Right lung (tissue), 10 donors: ENCODE measurements at places on chromosomes 7 and 10. TPM values are rescaled to one million over a fixed set of nuclear protein-coding genes. Genes with fewer than 3 reads are reported as not detected.

Gene CHST12
- polyA plus RNA-seq: 22.2 TPM

Gene CPA2
- 0.32 TPM for polyA plus RNA-seq

Gene MSMB
- not detected for polyA plus RNA-seq

DNA sequence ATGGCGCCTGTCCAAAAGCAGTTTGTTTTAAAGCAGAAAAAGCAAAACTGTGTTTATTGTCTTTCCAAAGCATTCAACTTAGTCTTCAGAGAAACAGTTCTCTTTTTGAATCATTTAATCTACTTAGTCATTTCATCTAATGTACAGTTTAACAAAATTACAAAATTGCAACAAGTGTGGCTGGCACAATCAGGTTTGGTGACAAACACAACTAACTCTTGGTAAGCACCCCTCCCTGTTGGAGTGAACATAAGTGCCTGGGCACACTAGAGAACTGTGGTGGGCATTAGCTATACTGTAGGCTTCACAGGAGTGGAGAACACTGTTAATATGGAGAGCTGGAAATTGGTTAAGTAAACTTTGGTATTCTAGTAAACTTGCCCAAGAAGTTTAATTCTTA is 6.9 kb downstream of the CREM start:
- no peak for DNase-seq

GRCh38 chr7:5231116-5231515 is 41.1 kb downstream of the WIPI2 start:
- DNase-seq: no peak

Gene COMMD3
- polyA plus RNA-seq: 71.7 TPM

GRCh38 chr10:29613791-29614190 is 21.0 kb downstream of the SVIL start:
- no peak for DNase-seq

DNA sequence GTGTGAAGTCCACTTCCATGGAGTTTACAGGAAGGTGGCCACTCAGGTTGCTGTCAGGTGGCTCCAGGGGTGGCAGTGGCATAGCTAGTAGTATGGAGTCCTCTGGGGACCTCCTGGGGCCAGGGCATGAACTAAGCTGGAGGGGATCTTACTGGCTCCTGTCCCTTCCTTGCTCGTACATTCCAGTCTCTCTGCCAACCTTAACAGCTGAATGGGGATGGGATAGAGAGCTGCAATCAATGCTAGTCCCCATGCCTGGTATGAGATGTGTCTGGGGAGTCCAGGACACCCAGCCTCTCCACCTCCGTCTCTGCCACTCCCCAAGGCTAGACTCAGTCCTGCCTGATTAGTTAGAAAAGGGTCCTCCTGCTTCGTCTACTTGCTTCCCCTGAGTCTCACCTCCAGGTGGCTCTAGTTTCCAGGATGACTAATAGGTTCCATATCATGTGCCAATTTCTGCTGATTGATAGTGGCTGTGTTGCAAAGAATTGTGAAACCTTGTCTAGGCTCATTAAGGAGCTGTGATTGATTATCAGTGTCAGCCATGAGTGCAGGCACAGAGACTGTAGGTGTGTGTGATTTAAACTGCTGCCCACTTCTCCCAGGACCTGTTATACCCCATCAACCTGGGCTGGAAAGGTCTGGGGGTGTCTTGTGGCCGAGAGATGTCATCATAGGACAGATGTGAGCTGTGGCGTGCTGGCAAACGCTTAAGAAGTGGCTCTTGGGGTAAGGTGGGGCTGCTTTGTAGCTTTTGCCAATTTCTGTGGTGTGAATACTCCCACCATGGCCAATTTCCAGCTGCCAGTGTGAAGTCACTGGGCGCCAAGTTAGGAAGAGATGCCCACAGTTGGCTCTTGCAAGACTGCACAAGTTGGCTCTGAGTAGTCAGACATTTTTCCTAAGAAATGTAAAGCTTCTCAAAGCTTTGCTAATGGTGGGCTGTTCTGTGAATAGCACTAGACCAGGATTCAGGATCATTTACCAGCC is 59.8 kb downstream of the COL13A1 start:
- DNase-seq: no peak

GRCh38 chr10:132627666-132628531 is 90.3 kb downstream of the INPP5A start:
- DNase-seq: peak; percentile 45

Gene ACSM6
- polyA plus RNA-seq: 0.39 TPM

DNA sequence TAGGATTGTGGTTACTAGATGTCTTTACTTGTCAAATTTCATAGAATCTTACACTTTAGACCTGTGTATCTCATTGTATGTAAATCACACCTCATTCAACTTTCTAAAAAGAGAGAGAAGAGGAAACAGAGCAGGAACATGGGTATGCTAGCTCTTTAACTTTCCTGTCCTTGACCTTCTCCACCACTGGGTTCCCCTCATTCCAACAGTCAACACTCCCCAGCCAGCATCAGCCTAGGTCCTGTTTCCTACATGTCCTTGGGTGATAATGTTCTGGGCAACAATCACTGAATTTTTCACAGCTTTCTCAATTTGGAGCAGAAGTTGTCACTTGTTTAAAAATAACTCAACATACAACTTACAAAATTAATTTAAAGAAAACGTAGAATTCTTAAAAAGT is 9.2 kb upstream of the UNC5B start:
- DNase-seq: no peak

Gene PNLIPRP1
- polyA plus RNA-seq: 0.22 TPM

DNA sequence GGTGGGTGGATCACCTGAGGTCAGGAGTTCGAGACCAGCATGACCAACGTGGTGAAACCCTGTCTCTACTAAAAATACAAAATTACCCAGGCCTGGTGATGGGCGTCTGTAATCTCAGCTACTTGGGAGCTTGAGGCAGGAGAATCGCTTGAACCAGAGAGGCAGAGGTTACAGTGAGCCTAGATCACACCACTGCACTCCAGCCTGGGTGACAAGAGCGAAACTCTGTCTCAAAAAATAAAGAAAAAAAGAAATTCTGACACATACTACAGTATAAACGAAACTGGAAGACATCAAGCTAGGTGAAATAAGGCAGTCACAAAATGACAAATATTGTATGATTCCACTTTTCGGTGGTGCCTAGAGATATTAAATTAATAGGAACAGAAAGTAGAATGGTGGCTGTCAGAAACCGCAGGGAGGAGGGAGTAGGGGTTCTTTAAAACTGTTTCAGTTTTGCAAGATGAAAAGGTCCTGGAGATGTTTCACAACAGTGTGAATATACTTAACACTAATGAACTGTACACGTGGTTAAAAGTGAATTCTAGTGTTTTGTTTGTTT is 23.2 kb downstream of the PILRA start:
- DNase-seq: no peak

GRCh38 chr10:31274310-31274709 is 44.7 kb upstream of the ZEB1 start:
- DNase-seq: no peak

Gene ZYX
- 105 TPM for polyA plus RNA-seq

GRCh38 chr10:6591668-6592067 is 11.6 kb upstream of the PRKCQ start:
- DNase-seq: no peak

GRCh38 chr7:39125846-39126245 is 148.1 kb downstream of the POU6F2 start:
- DNase-seq: no peak

GRCh38 chr7:134632937-134633540 is 13.6 kb upstream of the BPGM start:
- DNase-seq: no peak

- DNase-seq: no peak
These were observed 2.1 kb upstream of the CREM start for GRCh38 chr10:35124540-35124939.

- DNase-seq: peak; percentile 23
These were observed 54.5 kb downstream of the WAC start for GRCh38 chr10:28587270-28587969.

- DNase-seq: no peak
These were observed 260.6 kb upstream of the MAGI2 start for GRCh38 chr7:79714081-79714480.

Gene CUZD1
- 2.0 TPM for polyA plus RNA-seq

Gene SPDYE16
- 3.1 TPM for polyA plus RNA-seq

Gene ELN
- 174 TPM for polyA plus RNA-seq

- no peak for DNase-seq
These were observed 955.0 kb downstream of the GATA3 start for GRCh38 chr10:9009505-9009904.

Gene PRRT4
- 3.3 TPM for polyA plus RNA-seq

DNA sequence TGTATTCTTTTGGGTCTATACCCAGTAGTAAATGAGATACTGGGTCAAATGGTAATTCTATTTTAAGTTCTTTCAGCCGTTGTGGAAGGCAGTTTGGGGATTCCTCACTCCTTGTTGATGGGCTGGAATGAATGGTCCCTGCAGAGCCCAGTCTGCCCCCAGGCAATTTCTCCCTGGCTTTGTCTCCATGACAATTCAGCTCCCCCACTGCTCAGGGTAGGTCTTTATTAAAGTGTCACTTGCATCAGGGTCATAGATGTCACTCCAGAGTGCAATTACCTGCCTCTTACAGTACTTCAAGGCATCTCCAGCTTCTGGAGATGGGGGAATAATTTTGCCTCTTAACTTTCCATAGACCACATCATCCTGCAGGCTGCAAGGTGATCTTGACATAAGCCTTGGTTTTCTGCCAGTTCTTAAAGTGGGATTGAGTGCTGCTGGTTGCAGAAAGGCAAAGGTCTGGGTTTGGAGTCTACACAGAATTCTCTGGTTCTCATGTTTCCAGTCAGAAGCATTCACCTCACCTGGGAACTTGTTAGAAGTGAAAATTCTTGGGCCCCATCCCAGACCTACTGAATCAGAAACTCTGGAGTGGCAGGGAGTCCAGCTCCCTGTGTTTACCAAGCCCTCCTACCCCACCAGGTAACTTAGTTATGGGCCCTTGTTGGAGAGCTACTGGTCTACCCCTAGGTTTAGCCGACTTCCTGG is 442.4 kb downstream of the GALNT17 start:
- DNase-seq: no peak

Gene TRIM74
- 1.8 TPM for polyA plus RNA-seq

DNA sequence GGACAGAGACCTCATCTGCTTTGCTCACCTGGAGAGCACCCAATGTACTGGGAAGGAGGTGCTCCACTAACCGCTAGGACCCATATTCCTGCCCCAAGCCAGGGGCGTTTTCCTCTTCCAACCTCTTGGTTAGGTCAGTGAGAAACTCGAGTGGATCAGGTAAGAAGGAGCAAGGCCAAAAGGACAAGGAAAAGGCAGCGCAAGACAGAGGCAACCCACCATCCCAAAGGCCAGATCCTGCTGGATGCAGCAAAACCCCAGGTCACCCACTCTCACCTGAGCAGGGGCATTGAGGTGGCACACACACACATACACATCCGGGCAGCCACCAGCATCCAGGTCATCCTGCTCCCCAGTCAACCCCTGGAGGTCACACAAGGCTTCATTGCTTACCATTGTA is 105.1 kb downstream of the GRID1 start:
- no peak for DNase-seq

- no peak for DNase-seq
These were observed 486.0 kb upstream of the LRRN3 start for GRCh38 chr7:110604885-110605284.

- no peak for DNase-seq
These were observed 782.1 kb upstream of the LRRN3 start for GRCh38 chr7:110308791-110309190.

DNA sequence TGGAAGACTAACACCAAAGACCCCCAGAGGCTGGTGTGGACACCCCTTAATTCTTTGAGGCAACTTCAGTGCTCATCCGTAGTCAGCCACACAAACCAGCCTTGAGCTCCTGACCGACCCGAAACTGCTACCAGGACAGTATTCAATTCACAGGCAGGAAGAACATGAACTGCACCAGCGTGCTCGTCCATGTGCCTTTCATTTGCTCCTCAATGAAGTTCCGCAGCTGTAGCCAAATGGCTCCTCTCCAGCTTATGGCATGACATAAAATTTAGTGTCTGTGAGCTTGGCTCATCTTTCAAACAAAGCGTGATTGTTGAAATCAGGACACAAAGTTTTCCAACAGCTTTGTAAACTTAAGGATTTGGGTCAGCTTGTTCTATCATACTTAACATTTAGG is 144.1 kb upstream of the FAM171A1 start:
- peak; percentile 62 for DNase-seq

DNA sequence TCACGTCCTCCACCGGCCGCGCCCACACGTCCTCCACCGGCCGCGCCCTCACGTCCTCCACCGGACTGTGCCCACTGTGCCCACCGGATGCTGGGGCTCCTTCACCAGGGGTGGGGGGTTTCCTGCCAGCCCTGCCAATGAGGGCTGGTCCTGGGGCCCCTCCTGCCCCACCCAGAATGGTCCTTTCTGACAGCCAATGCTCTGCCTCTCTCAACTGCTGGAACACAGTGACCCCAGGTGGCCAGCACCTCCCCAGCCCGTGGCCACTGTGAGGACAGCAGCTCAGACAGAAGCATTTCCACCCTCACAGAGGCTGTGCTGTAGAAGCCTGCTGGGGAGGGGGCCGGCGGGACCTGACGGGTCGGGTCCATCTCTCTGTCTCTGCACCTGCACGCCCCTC is 90.1 kb upstream of the DNAAF5 start:
- DNase-seq: no peak

Gene CFAP58
- polyA plus RNA-seq: 2.9 TPM

DNA sequence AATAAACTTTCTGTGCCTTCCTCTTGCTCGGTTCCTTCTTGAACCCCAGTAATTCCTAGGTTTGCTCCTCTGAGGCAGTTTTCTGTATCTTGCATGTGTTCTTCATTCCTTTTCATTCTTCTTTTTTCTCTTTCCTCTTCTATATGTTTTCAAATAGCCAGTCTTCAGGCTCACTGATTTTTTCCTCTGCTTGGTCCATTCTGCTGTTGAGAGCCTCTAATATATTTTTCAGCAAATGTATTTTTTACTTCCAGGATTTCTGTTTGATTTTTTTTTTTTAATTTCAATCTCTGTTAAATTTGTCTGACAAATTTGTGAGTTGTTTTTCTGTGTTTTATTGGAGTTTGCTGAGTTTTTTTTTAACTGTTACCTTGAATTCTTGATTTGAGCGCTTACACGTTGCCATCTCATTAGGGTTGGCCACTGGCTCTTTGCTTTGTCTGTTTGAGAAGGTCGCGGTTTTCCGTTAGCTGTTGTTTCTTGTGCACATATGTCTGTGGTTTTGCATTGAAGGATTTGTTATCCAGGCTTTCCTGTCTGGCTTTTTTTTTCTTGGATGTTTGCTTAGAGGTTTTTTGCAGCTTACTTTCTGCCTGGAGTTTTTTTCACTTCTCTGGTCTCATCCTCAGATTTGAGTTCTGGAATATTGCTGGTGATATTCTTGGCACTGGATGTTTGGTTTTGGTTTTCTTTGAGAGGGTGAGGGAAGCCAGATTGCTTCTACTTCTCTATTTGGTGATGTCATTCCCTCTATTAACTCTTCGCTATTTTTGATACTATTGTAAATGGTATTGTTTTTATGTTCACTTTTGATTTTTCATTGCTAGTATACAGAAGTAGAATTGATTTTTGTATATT is 12.7 kb downstream of the SPRN start:
- no peak for DNase-seq
